ENCODE measurements at places on chromosomes 16 and 17.
A peak's percentile ranks its signal among the peaks of the same experiment; 100 is the strongest.

DNA sequence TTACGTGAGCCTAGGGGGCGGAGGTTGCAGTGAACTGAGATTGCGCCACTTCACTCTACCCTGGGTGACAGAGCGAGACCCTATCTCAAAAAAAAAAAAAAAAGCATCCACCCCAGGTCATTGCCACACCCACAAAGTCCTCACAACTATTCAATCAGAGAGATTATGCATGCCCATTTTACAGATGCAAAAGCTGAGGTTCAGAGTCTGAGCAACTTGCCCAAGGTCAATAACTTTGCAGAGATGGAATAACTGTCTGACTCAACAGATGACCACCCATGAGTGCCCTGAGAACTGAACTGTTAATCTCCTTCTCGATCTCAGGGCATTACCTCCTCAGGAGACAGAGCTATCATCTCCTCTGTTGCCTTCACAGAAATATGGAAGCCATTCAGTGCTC, 5.5 kb upstream of the TMEM114 start:
- no peak for DNase-seq

GRCh38 chr17:4658478-4659305, 17.2 kb upstream of the ALOX15 start:
- peak; percentile 87 for DNase-seq

- DNase-seq: no peak
Observed at GRCh38 chr17:52710363-52710901, 551.9 kb upstream of the CA10 start.

GRCh38 chr16:23222929-23223328, 40.4 kb downstream of the SCNN1G start:
- DNase-seq: no peak

- DNase-seq: peak; percentile 85
Observed at GRCh38 chr16:15961060-15961511, 11.7 kb downstream of the ABCC1 start.

DNA sequence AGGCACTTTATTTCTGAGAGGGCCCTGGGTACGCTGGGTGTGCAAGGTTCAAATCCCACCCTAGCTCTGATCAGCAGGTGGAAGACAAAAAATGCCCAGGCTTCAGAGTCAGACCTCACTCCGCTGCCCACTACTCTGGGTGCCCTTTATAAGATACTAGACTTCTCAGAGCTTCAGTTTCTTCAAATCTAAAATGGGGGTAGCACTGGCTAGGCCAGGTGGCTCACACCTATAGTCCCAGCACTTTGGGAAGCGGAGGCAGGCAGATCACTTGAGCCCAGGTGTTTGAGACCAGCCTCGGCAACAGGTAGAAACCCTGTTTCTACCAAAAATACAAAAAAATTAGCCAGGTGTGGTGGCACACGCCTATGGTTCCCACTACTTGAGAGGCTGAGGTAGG, 1.7 kb downstream of the USB1 start:
- no peak for DNase-seq

DNA sequence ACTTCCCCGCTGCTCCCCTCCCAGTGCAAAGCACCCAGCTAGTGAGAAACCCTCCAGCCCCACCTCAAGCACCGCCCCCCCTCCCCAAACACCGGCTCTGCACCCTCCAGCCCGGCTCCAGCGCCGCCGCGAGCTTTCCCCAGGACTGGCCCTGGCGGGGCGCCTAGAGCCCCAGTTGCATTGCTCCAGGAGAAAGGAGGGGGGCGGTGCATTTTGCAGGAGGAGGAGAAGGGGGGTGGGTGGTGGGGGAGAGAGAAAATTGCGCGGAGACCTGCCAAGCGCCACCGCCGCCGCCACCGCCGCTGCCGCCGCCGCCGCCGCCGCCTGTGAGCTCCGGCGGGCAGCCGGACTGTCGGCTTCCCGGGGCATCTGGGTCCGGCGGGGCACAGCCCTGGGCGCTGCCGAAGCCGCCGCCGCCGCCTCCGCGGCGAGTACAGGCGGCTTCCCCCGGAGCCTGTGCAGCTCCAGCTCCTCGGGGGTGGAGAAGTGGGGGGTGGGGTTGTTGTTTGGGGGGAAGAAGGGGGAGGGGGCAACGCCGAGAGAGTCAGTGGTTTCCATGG, 333 bp upstream of the NOG start:
- DNase-seq: peak; percentile 69

DNA sequence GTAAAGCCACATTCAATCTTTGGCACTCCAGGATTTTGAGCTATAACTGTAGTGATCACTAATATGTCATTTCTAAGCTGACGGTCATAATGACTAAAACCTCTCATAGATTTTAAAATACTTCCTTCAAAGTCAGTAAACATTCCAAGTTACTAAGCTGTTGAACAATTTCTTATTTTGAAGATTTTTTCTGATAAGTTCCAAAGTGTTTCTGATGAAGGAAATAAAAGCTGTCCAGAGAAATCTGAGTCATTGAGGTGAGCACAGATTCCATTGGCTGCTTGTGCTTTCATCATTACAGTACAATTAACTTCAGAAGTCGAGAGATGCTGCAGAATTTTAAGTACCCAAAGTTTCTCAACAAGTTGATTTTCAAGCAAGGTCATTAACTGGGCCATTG, 23.9 kb downstream of the NLRC5 start:
- DNase-seq: no peak

DNA sequence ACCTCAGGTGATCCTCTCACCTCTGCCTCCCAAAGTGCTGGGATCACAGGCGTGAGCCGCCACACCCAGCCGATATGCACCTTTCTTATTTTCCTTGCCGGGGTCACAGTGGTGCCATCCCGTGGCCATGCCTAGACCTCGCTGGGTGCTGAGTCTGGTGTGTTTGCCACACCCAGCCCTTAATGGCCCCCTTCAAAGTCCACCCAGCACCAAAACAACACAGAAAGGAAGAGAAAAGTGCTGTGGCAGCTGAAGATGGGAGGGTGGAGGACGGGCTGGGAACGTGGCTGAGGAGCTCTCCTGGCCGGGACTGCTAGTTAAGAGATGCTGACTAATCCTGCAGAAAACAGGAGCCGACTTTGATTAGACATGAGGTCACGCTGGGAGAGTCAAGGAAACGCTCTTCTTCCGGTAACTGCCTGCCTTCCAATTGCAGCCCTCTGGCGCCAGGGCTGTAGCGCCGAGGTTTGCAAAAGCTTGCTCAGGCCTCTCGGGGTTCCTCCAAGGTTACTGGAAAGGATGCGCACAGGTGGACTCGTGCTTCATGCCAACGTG, 10.9 kb downstream of the SLC43A2 start:
- no peak for DNase-seq

GRCh38 chr17:2283302-2283701, 20.3 kb downstream of the SMG6 start:
- no peak for DNase-seq

- DNase-seq: peak; percentile 86
Observed at GRCh38 chr17:7014995-7015958, 2.9 kb downstream of the RNASEK start.

GRCh38 chr16:21276090-21276489, 2.0 kb downstream of the CRYM start:
- DNase-seq: no peak

GRCh38 chr16:48158296-48158695, 2.5 kb upstream of the ABCC12 start:
- peak; percentile 65 for DNase-seq

DNA sequence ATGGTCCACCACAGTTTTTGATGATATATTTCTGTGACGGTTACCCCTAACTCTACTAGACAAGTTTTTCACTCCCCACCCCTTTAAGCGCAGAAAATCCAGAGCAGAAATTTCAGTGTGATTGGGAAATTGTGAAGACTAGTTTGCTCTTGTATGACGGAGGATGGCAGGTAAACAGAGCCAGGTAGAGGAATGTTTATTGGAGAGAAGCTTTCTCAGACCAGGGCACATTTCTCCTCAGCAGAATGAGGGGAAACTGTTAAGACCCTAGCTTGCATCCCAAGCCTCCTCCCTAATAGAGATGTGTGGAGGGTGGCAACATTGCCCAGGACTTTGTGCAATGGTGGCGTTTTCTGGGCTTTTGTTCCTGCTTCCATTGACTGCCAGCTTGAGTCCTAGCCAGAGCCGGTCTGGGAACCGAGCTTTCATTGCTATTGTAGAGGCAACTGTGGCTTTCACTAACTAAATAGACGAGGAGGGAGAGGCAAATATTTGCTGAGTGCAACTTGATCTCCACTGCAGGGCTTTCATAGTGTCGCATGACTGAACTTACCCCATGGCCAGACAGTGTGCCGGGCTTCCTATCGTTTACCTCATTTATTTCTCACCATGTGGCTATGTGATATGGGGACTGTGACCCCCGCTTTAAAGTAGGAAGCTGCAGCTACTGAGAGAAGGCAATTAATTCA, 159.6 kb upstream of the MPHOSPH6 start:
- no peak for DNase-seq

GRCh38 chr17:4186357-4186881, 43.4 kb downstream of the CYB5D2 start:
- no peak for DNase-seq

GRCh38 chr17:76527430-76528111, 9.9 kb downstream of the CYGB start:
- DNase-seq: peak; percentile 52

DNA sequence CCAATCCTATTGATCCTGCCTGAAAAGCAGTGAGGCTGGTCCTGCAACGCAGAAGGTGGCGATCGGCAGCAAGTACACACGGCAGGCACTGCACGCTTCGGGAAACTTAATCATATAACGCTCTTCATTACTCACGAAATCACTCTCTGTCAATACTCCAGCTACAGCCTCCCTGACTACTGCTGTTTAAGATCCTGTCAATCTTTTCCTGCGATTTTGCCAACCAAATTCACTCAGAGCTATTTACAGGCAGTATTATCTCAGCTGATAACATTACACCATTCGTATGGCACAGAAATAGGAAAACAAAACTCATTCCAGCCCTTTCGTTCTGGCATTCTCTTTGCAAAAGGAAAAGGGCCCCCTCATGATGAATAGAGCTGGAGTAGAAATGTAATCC, 262.4 kb upstream of the CDH8 start:
- no peak for DNase-seq

DNA sequence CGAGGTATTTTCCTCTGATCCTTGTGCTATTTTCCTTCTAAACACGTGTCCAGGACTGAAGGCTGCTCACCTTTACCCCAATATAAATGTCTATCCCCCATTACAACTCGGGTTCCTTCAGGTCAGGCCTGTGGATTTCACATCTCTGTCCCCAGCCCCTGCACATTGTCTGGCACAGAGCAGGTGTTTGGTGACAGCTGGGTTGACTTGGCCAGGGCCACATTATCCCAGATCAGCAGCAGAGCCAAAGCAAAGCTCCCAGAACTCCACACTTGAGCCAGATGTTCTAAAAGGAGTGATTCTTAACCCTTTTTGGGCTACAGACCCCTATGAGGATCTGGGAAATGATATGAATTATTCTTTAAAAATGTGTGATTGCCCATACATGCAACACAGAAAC, 18.0 kb upstream of the SPATA32 start:
- no peak for DNase-seq

DNA sequence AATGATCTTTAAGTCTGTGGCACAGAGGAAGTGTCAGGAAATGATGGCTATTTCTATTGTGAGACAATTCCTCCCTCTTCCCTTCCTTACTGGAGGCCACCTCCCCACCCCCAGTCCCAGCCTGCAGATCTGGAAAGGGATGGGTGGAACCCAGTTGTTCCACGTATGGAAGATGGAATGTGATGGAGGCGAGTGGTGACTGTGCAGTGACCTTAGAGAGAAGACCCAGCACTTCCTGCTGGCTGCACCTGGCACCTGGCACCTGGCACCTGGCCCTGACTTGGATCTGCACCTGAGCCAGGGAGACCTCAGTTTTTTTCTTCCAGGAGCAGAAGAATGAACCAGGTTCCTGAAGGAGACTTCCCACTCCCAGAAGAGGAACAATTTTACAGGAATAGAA, 33.0 kb upstream of the TMC5 start:
- no peak for DNase-seq

GRCh38 chr17:76038050-76038449, 10.9 kb upstream of the EVPL start:
- no peak for DNase-seq

DNA sequence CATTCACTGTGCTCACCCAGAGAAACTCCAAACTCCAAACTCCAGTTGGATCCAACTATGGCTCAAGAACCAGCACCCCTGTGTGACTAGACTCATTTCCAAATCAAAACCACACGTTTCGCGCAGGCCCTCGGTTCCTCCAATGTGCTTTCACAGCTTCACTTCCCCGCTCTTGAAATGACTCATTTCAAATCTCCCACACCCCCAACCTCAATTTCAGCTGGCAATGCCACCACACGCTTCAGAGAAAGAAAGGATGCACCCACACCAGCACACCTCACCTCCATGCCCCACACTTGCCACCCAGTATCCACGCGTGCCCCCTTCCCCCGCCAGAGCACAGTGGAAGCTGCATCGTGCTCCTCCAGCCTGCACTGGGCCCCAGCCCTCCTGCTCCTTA, 9.0 kb downstream of the TMEM92 start:
- DNase-seq: peak; percentile 74

Measured in activated CD4-positive, alpha-beta T cell treated with anti-CD3 and anti-CD28 coated beads for 36 hours (primary cell).